ENCODE measurements at places on chromosomes 3 and 15.

- peak; percentile 27 for DNase-seq
Observed at GRCh38 chr3:38493031-38493430, 3.1 kb upstream of the EXOG start.

DNA sequence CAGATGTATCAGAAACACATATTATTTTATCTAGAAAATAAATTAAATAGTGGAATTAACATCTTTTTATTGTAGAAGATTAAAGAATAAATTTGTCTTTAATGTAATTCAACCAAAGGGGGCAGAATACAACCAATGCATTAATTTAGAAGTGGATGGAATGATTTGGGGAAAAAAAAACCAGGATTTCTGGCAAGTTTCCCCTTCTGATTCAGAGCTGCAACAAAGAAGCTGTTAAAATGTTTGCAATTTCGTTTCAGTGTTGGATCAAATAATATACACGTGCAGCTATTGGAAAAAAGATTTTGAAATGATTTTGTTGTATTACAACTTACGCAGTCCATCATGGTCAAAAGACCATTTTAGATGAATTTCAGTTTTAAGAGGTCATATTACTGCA, 71.6 kb upstream of the ZNF280D start:
- DNase-seq, result peak; percentile 58

GRCh38 chr15:95972041-95972553, 358.4 kb upstream of the NR2F2 start:
- DNase-seq, result no peak

- no peak for DNase-seq
Observed at GRCh38 chr3:52534281-52535183, 875 bp upstream of the NT5DC2 start.

DNA sequence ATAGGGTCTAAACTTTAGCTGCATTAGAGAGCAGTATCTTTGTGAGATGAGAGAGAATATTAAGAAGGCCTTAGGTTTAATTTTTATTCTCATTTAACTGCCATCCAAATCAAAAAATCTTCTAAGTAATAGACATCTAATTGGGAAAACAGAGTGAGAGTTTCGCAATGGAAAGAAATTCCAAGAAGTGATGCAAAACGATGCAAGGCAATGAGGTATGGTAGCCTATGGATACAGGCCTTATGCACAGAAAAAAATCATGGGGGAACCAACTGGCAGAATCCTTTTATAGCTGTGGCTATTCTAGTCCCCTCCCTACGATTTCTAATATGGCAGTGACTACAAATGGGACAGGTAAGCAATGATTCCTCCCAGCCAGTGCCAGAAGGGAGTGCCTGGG, 225.9 kb downstream of the GREM1 start:
- no peak for DNase-seq

GRCh38 chr3:6921066-6921465, 60.2 kb downstream of the GRM7 start:
- DNase-seq, result no peak

DNA sequence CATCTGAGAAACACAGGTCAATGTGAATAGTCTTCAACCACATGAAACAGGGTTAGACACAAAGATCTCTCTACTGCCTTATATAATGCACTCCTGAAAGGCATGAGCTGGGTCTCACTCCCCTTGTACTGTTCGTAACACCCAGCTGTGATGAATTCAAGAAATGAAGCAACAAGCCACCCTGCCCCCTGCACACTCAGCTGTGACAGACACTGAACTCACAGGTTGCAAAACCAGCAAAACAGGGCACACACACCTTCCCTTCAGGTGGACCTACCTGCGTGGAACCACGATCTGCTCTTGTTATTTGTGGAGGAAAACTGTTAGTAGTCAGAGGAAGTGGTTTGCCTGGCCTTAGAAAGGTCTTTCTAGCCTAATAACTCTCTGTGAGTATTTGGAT, 64.5 kb downstream of the CERS3 start:
- DNase-seq, result no peak

DNA sequence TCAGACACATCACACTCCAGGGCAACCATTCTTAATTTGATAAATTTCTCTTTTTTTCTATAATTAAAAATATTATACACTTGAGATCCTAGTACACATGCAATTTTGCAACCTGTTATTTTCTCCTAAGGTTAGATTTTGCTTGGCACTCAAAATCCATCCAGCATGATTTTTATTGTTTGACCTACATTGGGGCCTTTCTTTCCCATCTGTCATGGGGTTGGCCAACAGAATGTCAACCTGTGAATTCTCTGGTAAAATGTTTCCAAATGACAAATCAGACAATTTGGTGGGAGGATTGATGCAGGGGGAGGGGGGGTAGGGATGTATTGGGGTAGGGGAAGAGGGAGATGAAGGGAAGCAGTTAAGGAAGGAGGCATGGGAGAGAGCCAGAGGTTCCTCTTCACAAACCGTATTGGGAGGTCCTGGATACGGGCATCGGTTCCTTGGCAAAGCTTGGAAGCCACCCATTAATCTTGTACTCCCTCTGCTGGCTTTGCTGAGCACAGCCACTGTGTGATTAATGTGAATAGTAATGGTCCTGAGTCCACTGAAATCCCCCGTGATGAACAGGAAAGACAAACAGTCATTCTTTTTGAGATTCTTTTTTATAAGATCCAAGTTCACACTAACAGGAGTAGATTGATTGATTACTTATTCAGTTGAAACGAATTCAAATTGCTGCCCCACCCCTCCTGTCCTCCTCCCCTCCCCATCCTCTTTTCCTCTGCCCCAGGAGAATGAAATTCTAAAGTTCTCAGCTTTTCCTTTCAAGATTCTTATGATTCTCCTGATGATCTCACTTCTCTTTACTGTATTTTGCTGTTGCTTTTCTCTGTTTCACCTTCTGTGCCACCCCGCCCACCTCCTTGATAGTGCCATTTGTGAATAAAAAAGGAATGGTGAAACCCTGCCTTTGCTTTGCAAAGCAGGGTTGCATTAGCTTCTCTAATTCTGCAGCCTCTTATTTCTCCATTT, 82.2 kb upstream of the SLC25A26 start:
- DNase-seq, result peak; percentile 29

Data from hindlimb muscle (tissue), 1 donor.